ENCODE measurements at places on chromosomes 5 and 9.
A peak's percentile ranks its signal among the peaks of the same experiment; 100 is the strongest.

DNA sequence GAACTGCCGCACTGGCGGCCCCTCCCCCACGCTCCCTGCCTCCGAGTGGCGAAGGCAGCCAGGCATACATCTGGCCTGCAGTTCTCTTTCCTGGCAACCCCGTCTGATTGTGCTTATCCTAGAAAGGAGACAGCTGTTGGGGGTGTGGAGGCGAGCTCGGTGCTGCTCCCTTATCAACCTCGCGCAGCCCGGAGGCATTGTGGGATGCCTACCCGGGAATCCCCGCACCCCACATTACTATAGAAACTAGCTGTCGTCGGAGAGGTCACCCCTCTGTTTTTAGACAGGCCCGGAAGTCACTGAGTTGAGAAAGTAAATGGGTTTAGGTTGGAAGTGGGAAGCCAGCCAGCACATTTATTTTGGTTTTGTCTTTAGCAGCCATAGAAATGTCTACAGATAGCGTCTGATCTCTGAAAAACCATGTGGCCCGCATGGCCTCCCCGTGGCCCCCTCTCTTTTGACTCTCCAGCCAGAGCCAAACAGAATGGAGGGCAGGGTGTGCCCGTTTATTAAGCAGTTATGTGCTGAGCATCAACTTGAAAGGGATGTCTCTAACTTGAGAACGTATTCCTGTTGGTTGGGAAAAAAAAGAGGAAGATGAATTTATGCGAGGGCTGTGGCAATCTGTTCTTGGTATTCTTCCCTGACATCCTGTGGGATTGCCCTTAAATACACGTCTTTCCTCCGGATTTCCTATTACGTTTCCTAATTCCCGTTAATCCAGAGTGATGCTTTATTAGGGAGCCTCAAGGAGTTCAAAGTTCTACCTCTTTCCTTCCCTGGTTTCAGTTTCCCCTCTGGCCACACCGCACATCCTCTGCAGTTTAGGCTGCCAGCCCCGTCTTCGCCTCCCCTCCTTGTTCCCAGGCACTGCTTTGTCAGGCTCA lies 3.9 kb downstream of the STC2 start:
- no peak for DNase-seq

DNA sequence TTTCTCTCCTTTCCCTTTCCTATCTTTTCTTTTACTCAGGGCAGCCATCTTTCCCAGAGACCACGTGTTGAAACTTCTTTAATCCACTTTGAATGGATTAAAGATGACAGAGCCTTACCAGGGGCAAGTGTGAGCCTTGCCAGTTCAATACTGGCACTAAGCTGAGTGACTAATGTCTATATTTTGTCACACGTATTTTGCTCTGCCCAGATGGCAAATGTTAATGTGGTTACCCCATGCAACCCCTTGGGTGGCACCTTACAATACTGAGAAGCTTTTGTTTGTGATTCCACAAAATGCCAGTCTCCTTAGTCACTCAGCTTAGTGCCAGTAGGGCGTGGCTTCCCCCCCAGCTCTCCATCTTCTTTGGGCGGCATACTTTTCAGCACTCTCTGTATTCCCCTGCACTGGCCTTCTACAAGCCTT lies 24.8 kb downstream of the ANXA1 start:
- peak; percentile 94 for DNase-seq

GRCh38 chr5:93226202-93226735 lies 354.8 kb downstream of the NR2F1-AS1 start:
- no peak for DNase-seq

GRCh38 chr9:133137451-133138231 lies 16.6 kb upstream of the RALGDS start:
- DNase-seq: no peak

DNA sequence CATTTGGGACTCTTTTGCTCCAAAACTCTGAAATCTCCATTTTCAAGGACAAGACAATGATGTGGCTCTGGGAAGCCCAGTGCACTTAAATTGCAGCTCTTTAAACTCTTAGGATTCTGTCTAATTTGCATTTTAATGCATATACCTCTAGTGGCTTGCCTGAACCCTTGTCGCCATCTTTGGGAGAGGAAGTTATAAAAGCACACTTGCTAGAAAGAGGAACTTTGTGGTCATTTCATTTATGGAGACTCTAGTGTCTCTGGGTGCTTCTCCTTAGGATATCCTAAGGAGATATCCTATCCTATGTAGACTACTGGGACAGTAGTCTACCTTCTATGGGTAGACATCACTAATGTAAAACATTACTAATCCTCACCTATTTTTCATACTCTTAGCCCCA lies 77.3 kb upstream of the SLC1A3 start:
- DNase-seq: no peak

GRCh38 chr9:84241817-84242373 lies 98.7 kb downstream of the SLC28A3 start:
- no peak for DNase-seq

DNA sequence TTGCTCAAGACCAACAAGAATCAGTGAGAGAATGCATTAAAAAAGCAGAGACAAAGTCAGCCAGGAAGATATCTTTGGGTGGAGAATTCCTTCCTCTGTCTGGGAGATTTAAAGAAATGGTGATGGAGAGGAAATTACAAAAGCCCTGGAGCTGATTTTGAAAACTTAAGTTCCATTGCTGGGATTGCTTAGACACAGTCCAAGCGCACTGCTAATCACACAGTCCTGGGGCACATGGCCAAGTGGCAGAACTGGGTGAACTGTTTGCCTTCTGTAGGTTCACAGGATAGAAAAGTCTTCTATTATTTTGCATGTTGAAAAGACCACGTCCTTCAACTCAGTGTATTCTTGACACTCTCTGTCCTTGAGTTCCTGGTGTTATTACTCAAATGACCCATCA lies 284.9 kb upstream of the FBXL7 start:
- no peak for DNase-seq

- DNase-seq: no peak
These were observed 6.3 kb downstream of the MRPL36 start for GRCh38 chr5:1793301-1793740.

- DNase-seq: peak; percentile 14
These were observed 753 bp upstream of the STC2 start for GRCh38 chr5:173328844-173329490.

GRCh38 chr5:8843771-8844170 lies 702.1 kb downstream of the SEMA5A start:
- no peak for DNase-seq

- DNase-seq: no peak
These were observed 313.4 kb upstream of the SLC30A5 start for GRCh38 chr5:68780299-68780955.

- DNase-seq: peak; percentile 67
These were observed at the start of gene IL6ST for GRCh38 chr5:55994495-55994997. Gene IL6ST, minus strand, starts transcription at chr5:55994963. Its CDS starts 18,685 bp downstream, at chr5:55976278.

DNA sequence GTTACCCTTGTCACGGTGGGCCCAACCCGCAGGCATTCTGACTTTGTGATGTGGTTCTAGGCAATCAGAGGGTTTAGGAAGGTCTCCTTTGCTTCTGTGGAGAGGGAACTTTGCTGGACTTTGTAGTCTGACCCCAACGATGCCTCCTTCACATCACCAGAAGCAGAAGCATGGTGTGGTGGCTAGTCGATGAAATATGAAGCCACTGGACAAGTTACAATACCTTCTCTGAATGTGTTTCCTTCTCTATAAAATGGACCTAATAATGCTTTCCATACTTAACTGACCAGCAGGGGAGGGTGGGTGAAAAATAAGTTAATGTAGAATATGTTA lies 607 bp downstream of the SPEF2 start:
- DNase-seq: no peak

- DNase-seq: peak; percentile 13
These were observed 117.0 kb downstream of the PIK3R1 start for GRCh38 chr5:68332556-68332955.

DNA sequence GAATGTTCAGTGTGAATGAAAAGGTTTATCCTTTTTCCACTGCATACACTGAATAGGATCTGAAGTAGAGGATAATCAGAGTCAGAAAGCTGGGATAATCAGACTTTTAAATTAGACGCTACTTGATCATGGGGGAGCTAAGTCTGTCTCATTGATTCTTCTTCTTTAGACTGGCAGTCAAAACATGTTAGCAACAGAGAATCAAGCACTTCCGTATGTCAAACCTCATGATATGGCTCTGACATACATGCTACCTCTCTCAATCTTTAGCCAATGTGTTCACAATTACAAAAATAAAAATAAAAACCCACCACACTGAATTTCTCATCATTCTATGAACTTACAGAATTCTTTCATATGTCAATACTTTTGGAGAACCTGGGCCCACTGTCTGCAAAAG lies 19.0 kb upstream of the OR13F1 start:
- DNase-seq: no peak

- no peak for DNase-seq
These were observed 51.4 kb downstream of the PPIC start for GRCh38 chr5:122985006-122985700.

DNA sequence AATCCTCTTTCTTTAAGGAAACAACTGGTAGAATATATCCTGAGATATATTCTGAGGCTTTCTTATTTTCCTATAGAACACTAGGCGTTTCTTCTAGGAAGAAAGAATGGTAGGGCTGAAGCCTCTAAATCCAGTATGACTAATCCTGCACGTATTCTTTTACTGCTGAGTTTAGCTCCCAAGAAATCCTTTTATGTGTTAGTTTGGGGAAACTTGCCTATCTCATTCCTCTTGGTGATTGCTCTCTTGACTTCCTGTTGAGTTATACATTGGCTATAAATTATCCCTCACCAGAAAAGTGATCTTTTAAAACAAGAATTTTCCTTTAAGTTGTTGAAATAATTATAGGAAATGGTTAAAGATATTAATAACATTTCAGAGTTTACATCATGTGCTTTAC lies 422.9 kb downstream of the TMEM161B start:
- DNase-seq: no peak

GRCh38 chr9:127303830-127304229 lies 39.3 kb downstream of the GARNL3 start:
- DNase-seq: no peak

DNA sequence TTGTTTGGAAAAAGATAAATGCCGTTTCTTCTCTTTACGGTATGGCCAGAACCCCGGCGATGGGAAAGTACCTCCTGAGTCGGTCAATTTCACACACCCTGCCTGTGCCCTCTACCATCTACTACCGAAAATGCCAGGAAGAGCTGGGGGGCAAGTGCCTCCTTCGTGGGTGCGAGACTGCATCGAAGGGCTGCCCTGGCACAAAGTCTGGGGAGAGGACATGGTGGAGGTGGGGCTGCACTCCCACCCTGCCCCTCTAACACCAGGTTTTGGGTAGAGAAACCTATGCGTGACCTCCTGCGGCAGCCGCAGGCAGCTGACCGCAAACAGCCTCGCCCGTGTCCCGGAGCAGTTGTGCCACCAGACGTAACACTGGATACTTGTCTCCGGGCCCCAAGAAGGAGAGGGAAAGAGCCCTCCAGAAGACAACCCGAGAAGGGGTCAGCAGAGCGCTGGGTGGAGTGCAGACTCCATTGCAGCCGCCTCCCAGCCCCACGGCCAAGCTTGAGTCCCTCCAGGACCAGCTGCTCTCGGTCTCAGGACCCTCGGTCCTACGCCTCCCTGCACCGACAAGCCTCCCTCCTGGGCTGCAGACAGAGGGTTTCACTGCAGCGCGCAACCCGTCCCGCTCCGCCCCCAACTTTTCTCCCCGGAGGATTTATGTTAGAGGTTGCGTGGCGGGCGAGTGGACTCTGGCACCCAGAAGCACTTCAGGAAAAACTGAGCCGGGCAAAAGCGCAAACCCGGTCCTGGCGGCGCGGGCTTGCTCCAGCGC lies 823 bp upstream of the PRDM6 start:
- DNase-seq: no peak

DNA sequence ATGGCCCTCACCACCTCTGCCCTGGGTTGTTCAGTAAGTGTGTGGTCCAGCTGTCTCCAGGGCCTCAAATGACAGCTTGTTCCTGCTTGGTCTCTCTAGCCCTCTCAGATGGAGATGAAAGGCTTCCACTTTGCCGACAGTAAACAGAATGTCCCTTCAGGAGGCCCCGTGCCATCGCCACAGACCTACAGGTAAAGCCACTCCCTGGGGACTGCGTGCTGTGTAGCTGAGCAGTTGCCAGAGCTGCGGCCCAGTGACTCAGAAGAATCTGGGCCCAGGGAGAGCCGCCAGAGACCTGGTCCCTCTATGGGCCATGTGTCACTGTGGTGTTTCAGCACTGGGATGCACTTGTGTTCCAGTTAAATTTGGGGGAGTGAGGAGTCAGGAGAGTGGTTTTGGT lies 10.6 kb upstream of the POMT1 start:
- no peak for DNase-seq

GRCh38 chr5:171534043-171534895 lies 114.8 kb downstream of the FGF18 start:
- no peak for DNase-seq

GRCh38 chr9:79975621-79976256 lies 404.0 kb downstream of the TLE4 start:
- DNase-seq: no peak

DNA sequence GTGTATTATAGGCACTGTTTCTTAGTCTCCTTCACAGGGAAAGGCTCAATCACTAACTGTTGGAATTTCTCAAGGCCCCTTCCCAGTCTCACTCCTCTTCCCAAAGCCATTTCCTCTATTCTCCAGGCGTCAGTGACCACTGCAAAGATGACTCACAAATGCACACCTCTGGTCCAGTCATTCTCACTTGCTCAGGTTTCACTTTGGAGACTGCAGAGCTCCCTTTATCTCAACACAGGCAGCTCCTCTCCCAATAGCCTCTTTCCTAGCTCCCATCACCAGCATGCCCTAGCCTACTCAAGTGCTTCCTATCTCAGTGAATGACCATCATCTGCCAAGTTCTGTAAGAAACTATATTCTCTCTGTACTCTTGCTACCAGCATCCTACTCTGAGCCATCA lies 323.6 kb downstream of the NTRK2 start:
- no peak for DNase-seq

DNA sequence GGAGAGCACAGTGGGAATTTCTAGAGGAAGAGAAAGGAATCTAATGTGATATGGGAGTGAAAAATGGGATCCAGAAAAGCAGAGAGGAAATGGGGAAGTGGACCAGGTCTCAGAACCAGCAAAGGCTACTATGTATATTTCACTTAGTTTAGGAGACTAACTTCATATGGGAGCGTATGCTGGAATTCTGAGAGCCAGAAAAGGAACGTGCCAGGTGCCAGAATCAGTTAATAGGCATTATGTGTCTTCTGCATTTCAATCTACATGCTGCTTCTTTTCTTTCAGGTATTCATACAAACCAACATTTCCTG lies 28.5 kb upstream of the IFNA14 start:
- no peak for DNase-seq

GRCh38 chr9:114905170-114905940 lies 25.0 kb downstream of the TNFSF8 start:
- no peak for DNase-seq

DNA sequence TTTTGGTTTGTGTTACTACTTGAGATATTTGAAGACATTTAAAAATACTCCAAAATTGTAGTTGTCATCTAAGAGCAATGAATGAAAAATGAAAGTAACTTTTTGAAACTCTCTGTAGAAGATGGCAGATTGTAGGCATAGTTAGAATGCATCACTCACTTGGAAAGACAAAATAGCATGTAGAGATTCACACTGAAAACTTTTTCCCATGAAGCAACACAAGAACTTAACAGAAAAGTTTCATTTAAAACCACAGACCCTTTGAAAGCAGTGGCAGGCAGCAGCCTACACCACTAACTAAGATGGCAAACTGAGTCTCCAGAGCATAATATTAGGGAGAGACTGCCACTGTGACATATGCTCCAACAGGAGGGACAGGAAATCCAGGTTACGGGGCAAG lies 18.9 kb upstream of the FAM174A start:
- no peak for DNase-seq

- DNase-seq: no peak
These were observed 37.2 kb downstream of the GOLM1 start for GRCh38 chr9:86061972-86062739.

- peak; percentile 29 for DNase-seq
These were observed 159.1 kb downstream of the CSNK1G3 start for GRCh38 chr5:123671042-123671441.
